ENCODE measurements at places on chromosomes 1 and 21.

GRCh38 chr1:8782955-8783354 lies 34.5 kb downstream of the RERE start:
- no peak for DNase-seq

GRCh38 chr1:72023063-72023930 lies 259.0 kb downstream of the NEGR1 start:
- no peak for DNase-seq

DNA sequence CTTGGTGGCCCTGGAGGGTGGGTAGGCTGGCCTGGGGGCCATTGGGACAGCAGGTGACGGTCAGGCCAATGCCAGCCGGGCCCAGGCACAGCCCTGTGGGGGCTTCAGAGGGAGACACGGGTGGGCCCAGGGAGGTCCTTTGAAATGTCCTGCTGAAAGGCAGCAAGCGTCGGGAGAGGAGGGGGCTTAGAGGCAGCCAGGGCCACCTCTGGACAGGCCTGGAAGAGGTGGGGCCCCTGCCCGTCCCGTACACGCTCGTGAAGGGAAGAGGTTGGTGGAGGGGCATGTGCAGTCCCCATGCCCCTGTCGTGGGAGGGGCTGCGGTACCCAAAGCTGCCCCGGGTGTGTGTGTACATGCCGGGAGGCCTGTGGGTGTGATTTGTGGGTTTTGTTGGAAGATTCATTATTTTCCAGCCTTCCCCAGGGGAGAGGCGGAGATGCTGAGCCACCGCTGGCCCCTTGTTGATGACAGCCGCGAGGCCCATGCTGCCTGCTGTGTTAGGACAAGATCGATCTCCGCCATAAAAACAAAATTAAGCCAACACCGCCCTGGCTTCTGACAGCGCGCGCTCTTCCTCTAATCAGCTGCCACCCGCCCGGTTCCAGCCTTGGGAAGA lies 3.4 kb upstream of the PLCH2 start:
- DNase-seq = no peak

- peak; percentile 44 for DNase-seq
Observed at GRCh38 chr1:14598498-14599182, at the start of gene KAZN. Gene KAZN (plus strand): TSS chr1:14598685.

- no peak for DNase-seq
Observed at GRCh38 chr1:87314091-87314490, 14.6 kb upstream of the LMO4 start.

GRCh38 chr1:8816264-8816663 lies 1.2 kb downstream of the RERE start:
- DNase-seq = no peak

GRCh38 chr1:150808121-150808520 lies at the start of gene CTSK:
Gene CTSK (minus strand): TSS chr1:150808260. CDS start chr1:150806805, 1,455 bp downstream.
- no peak for DNase-seq
